ENCODE measurements at places on chromosomes 3 and 15.

- DNase-seq, result no peak
Measured at GRCh38 chr3:148758303-148758884, 60.7 kb downstream of the AGTR1 start.

- DNase-seq, result no peak
Measured at GRCh38 chr15:92653836-92654539, 1.6 kb downstream of the FAM174B start.

DNA sequence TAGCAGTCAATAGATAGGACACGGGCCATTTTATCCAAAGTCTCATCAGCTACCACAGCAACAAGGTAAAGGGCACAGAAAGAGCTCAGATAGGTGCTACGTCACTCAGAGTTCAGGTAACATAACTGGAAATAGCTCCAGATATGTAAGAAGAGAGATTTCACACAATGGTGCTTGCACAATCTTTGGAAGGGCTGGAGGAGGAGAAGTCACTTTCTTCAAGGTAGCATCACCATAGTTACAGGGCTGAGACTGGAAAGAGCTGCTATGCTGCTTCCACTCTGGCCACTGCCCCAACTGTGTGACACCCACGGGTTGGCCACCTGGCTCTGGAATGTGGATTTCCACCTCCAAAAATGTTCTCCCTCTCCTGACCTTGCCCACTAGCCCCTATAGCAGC is 448.8 kb upstream of the THBS1 start:
- DNase-seq, result no peak

- DNase-seq, result no peak
Measured at GRCh38 chr15:94274745-94275144, 43.4 kb downstream of the MCTP2 start.

DNA sequence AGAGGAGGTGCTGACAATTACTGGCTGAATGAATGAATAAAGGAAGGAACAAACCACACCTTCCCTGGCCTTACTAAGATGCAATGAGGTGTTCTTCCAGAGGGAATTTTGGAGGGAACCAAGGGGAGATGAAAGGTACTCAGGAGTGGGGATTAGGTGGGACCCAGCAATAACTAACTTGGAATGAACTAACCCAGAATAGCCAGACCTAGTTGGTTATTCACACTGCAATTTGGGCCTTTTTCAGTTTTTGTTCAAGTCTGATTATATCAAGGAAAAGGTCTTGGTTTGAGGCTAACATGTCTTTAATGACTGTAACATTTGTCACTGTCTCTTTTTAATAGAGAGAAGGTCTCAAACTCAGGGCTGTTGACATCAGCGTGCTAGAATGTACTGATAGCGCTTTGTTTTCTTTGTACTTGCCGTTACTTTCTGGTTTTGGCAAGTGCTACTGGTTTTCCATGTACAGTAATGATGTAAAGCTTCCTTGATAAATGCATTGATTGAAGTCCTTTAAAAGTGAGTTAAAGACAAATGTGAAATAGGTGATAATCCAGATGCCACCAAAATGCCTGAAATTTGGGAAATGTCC is 3.2 kb upstream of the PLXND1 start:
- DNase-seq, result no peak
